Kidney glomerular epithelial cell (primary cell): ENCODE measurements at places on chromosomes 12 and 14.

- DNase-seq = no peak
Observed at GRCh38 chr12:124153392-124153791, 141.5 kb upstream of the RFLNA start.

DNA sequence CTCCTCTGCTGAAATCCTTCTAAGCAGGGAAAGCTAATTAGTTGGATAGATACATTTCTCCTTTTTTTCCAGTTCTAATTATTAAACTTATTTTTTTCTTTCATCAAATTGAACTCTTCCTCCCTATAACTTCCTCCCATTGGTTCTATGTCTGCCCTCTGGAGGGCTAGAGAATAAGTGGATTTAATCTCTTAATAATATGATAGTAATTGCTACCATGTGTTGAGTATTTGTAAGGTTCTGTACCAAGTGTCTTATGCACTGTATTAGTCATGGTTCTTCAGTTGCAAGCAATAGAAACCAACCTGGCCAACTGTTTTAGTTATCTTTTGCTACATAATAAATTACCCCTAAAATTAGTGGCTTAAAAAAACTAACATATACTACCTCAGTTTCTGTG is 190.5 kb upstream of the PLXNC1 start:
- no peak for DNase-seq

DNA sequence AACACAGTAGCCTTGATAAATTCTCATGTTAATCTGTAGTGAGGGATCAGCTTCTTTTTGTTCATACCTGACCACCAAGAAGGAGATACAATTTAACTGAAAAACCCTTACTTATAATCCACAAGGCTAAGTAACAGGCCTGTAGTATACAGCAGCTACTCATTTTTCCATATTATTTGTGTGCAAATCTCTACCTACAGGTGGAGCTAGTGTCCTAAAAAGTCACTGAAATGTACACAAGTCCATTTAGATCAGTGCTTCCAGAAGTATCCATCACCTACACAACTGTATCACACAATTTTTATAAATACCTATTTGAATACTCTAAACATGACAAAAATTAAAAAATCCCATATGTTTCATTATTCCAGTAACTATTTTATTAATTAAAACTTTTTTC is 173.2 kb downstream of the SLC35F4 start:
- peak; percentile 42 for DNase-seq

- DNase-seq = no peak
Observed at GRCh38 chr14:86639146-86639545, 1109.2 kb downstream of the FLRT2 start.

GRCh38 chr12:98343002-98343567 is 172.3 kb upstream of the TMPO start:
- no peak for DNase-seq

DNA sequence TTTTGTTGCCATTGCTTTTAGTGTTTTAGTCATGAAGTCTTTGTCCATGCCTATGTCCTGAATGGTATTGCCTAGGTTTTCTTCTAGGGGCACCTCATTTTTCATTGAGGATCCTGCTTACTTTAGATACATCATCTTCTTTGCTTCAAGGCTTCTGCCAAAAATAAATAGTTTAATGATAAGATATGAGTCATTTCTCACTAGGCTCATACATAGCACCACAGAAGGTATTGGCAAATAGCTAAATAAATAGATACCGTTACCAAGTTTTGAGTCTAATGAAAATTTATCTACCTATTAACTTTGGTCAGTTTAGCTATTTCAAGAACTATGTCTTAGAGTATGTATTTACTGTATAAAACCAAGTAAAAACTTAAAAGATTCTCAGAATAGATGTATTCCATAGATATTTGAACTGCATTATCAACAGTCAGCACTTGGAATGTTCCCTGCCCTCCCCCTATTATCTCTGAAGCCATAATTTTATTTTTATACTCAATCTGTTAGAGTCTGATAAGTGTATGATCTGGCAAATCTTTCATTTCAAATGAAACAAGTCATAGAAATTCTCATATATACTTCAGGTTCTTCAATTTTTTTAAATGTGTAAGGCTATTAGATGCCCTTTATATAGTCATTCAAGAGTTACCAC is 310.2 kb downstream of the CCDC91 start:
- no peak for DNase-seq

DNA sequence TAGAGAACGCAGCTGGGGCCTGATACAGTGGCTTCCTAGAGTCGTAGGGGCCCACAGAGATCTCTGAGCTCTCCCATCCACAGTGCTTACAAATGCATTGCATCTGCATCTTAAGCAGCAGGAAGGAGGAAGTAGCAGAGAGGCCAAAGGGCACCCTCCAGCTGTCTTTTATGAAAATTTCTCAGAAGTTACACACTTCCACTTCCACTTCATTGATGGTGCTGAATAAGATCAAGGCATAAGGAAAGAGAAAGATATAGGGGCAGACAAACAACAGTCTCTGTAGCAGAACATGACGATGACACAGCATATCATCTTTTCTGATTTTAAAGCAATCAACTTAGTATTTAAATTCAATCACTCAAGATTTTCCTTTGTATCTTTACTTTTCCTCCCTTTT is 51.6 kb upstream of the ABCC9 start:
- DNase-seq = no peak

- DNase-seq = no peak
Observed at GRCh38 chr12:92604786-92605185, 98.0 kb upstream of the PLEKHG7 start.

GRCh38 chr14:90505531-90505930 is 108.7 kb downstream of the CALM1 start:
- no peak for DNase-seq

- DNase-seq = peak; percentile 20
Observed at GRCh38 chr14:90760591-90761316, 55.5 kb downstream of the TTC7B start.

GRCh38 chr12:102643879-102644575 is 163.7 kb upstream of the IGF1 start:
- no peak for DNase-seq

- peak; percentile 32 for DNase-seq
Observed at GRCh38 chr12:69897744-69898143, 72.7 kb downstream of the MYRFL start.

DNA sequence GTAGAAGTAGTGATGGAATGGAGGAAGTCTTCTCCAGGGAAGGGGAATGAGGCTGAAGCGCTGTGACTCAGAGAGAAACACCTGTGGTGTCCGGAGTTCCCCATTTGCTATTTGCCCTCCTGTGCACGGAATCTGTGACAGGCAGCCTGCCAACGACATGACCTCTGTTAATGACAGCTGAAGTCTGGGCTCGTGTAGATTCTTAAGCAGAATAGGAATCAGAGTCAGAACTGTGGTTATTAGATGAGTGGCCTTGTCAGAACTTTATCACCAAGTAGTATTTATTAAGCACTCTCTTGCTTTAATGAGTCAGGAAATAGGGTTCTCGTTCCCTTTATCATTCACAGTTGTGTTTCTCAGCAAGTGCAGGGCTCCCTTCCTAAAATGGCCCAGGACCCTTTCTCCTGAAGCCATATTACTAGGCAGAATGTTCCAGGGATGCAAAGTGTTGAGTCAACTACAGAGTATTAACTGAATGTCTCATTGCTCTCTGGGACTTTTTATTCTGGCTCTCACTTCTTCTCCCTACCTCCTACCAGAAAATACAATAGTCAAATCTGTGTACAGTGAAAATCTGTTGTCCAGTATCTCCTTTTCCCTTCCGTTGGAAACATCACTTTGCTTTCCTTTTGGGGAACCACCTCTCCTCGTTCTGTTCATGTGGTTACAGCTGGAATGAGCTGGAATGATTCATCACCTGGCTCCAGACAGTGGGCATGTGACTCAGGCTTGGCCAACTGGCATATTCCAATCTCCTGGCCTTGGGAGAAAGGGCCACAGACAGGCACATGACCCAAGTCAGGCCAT is 77.8 kb upstream of the MAX start:
- peak; percentile 84 for DNase-seq
